ENCODE measurements at places on chromosomes 13 and 19.
A peak's percentile ranks its signal among the peaks of the same experiment; 100 is the strongest.

DNA sequence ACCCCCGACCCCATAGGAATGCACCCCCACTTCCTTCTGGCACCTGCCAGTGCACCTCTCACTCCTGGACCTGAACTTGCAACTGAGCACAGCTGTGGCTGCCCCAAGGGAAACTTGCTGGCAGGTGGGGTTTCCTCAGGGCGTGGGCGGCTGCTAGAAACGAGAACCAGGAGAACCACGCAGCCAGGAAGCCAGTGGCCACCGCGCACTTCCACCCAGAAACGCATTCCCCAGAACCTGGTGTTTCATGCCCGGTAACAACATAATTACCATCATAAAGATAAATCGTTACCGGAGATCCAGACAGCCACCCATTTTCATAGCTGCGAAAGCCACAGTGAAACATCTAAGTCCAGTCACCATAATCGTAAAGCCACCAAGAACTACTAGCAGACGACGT is 75.2 kb upstream of the C13orf46 start:
- DNase-seq = no peak

- DNase-seq = no peak
Measured at GRCh38 chr13:75312884-75313520, 169.0 kb downstream of the TBC1D4 start.

DNA sequence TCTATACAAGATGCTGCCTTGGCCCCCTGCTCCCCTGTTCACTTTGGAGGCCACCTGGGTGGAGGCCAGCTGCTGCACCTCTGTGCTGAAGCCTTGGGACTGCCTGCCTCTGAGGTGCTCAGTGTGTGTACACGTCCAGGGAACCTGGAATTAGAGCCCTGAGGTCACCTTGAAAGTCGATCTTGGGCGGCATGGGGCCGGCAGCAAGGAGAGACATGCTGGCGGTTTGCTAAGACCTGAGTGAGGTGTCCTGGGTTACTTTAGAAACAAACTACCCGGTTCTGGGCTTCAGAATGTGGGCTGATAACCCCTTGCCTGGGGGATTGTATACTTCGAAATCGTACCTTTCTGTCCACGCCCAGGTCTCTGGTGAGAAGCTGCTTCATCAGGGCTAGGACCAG is 25.5 kb downstream of the TSSK6 start:
- no peak for DNase-seq

GRCh38 chr19:18832306-18833140 is 764 bp downstream of the UPF1 start:
- peak; percentile 46 for DNase-seq

- no peak for DNase-seq
Measured at GRCh38 chr13:105616333-105617075, 919.0 kb downstream of the EFNB2 start.

GRCh38 chr13:24348385-24348784 is 39.0 kb downstream of the C1QTNF9 start:
- no peak for DNase-seq

DNA sequence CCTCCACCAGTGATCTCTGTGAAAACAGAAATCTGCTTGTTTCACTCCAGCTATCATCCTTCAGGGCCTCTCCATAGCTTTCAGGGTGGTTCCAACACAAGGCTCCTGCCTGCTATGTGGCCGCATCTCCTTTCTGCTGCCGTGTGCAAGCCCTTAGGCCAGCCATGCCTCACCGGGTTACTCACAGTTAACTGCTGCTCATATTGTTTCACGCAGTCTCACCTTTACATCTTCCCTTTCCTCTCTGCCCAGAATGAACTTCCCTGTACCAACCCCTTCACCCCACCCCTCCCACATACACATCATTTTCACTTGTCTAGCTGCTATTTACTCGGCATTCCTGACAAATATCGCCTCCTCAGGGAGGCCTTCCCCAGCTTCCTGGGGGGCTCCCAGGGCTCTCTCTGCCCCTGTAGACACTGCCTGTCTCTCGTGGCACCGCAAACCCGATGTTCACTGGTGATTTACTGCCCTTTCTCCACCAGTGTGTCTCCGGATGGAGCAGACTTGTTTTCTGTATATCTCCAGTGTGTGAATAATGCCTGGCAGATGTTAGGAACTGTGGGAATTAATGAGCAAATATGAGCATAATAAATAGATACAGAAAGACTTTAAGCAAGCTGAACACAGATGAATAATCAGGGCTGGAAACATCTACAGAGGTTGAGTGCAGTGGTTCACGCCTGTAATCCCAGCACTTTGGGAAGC is 39.3 kb upstream of the GPR183 start:
- DNase-seq = no peak

DNA sequence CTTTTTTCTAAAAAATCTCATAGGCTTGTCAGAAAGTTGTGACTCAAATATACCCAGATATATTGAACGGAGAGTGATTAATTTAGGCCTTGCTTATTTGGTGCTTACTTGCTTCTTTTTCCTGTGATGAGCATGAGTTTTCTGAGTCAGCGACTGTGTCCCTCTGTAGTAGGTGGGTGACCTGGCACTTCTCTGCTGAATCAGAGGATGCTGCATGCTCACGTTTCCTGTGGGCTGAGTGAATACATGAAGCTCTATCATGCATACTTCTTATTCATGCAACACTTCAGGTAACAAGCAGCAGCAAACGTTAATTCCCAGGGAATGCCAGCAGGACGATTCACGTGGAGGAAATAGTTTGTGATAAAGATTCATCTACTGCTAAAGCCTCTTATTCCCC is 245.0 kb downstream of the KLF5 start:
- DNase-seq = no peak

- DNase-seq = no peak
Measured at GRCh38 chr19:15701757-15702533, 25.9 kb upstream of the OR10H2 start.

DNA sequence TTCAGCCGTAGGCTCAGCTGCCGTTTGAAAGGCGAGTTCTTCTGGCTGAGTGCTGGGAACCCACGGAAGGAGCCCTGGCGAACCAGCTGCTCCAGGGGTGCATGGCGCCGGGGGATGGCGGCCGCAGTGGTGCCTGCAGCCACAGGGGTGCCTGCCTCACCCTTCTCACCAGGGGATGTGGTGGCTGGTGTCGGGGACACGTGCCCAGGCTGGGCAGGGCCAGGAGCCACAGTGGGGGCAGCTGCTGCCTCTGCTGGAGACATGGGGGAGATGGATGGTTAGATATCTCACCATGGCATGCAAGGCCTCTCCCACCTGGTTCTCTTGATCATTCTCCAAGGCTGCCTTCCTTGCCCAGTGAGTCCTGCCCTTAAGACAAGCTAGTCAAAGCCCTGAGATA is 17.1 kb downstream of the NUMBL start:
- DNase-seq = no peak

DNA sequence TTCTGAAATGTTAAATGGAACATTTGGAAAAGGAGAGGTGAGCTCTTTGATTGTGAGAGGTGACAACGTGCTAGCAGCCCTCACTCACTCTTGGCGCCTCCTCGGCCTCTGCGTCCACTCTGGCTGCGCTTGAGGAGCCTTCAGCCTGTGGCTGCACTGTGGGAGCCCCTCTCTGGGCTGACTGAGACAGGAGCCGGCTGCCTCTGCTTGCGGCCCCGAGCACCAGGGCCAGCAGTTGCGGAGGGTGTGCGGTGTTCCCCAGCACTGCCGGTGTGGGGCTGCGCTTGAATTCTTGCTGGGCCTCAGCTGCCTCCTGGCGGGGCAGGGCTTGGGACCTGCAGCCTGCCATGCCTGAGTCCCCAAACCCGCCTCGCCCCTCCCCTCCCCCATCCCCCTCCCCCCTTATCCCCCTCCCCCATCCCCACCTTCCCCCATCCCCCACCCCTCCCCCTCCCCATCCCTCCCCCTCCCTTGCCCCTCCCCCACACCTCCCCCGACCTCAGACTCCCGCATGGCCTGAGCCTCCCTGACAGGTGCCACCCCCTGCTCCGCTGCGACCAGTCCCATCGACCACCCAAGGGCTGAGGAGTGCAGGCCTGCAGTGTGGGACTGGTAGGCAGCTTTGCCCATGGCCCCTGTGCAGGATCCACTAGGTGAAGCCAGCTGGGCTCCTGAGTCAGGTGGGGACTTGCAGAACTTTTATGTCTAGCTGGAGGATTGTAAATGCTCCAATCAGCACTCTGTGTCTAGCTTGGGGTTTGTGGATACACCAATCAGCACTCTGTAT is 411.0 kb downstream of the OLFM4 start:
- no peak for DNase-seq

DNA sequence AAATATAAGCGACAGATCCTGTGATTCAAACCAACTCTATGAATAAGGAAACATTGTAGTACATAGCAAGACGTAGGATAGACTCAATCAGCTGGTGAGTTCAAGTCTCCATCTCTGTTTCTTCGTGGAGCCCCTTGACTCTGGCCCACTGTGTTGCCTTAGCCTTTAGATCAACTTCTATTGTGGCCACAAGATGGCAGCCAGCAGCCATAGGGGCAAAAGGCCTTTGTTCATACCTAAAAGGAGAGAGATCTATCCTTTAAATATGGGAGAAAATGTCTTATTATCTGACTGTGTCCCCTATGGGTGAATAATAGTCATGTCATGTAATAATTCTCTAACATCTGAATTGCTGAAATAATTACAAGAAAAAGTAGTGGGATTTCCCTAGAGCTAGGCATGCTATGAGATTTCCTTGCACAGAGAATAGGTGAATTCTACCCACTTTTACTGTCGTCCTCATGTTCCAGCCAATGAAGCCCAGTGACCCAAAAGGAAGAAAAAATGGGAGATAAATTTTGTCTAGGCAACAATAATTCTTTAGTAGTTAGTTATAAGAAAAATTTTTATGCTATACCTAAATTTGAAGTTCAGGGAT is 129.4 kb downstream of the PCDH20 start:
- DNase-seq = peak; percentile 75

DNA sequence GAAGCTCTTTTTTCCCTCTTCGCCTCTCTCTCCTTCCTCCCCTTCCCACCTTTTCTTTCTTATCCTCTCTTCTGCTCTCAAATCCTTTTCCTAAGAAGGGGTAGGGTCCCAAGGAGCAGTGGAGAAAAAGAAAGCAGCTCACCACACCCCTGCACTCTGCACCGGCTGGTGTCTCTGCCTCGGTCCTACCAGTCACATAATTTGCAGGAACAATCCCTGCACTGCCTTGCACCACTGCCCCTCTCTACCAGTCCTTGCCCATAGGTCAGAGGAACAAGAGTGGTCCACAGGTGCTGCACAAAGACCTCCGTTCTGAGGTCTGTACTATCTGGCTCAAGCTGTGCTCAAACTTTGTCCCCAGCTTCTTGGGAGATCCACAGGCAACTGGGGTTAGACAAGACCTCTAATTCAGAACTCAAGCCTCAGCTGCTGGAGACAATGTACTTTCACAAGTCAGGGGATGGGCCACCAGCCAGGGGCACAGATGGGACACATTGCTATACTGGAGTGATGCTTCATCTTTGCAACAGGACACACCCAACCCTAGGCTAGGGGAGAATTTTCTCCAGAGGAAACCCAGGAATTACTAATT is 125.4 kb upstream of the ZNF507 start:
- no peak for DNase-seq

- no peak for DNase-seq
Measured at GRCh38 chr13:33992881-33993336, 175.0 kb downstream of the RFC3 start.

DNA sequence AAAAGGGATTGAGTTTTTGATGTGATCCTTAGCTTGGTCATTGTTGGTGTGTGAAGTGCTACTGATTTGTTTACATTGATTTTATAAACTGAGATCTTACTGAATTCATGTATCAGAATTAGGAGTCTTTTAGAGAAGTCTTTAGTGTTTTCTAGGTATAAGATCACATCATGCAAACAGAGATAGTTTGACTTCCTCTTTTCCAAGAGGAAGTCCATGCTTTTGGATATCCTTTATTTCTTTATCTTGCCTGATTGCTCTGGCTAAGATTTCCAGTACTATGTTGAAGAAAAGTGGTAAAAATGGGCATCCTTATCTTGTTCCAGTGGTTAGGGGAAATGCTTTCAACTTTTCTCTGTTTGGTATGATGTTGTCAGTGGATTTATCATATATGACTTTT is 561.2 kb upstream of the SLITRK1 start:
- no peak for DNase-seq

DNA sequence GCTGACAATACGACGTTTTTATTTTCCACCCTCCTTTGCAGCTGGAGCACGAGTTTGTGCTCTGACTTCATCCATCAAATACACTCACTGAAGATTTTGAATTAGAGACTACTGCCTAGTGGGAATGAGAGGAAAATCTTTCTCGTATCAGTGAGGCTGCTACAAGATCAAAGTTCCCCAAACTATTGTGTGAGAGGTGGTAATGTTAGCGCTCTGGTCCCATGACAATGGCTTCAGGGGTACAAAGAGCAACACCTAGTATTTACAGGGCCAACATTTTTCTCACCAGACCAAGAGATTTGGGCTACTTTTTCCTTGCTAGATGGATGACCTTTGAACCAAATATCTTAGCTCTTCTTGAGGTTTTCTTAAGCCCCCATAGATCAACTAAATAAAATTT is 30.3 kb upstream of the PDX1 start:
- no peak for DNase-seq

- no peak for DNase-seq
Measured at GRCh38 chr13:100561158-100561499, 27.5 kb downstream of the GGACT start.

DNA sequence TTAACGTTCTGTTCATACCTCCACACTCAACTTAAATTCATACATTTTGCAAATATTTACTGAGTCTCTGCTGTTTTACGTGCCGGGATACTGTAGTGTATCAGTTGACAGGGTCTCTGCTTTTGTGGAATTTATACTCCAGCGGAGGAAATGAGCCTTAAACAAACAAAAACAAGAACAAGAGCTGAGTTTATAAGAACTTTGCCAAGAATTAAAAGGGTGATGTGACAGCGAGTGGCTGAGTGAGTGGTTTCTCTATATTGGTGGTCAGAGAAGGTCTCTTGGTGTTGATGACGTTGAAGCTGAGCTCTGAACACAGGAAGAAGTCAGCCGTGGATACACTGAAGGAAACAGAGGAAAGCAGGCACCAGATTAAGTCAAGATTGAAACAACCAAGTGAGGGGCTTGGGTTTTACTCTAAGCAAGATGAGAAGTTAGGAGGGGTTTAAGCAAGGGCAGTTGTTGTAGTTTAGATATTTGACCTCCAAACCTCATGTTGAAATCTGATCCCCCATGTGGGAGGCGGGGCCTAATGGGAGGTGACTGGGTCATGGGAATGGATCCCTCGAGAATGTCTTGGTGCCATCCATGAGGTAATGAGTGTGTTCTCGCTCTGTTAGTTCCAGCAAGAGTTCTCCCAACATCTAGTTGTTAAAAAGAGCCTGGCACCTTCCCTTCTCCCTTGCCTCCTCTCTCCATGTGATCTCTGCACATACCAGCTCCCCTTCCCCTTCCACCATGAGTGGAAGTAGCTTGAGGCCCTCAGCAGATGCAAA is 248.3 kb downstream of the DCLK1 start:
- DNase-seq = no peak

- peak; percentile 10 for DNase-seq
Measured at GRCh38 chr19:33459222-33460090, 62.1 kb downstream of the PEPD start.

- no peak for DNase-seq
Measured at GRCh38 chr13:39894586-39894985, 239.1 kb downstream of the COG6 start.
